Activated CD8-positive, alpha-beta T cell treated with anti-CD3 and anti-CD28 coated beads, Interleukin-2, amount 10 ng/mL, durations not matched to agents 7 days and 5 days (primary cell): ENCODE measurements at places on chromosomes 2 and 18. TPM values are rescaled to one million over a fixed set of nuclear protein-coding genes. Genes with fewer than 3 reads are reported as not detected.

DNA sequence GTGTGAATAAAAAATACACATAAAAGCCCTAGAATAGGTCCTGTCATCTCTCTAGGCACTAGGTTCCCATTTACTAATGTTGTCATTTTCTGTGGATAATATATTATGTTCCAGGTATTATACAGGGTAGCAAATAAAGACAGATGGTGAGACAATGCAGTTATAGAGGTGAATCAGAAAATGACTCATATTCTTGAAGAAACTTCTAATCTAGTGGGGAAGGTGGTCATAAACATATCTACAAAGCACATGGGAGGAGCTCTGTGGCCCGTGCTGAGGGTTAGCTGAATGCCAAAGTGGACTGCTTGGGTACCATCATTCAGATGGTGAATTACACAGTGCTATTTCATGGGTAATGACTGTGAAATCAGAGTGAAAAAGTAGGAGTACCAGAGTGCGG is 700.9 kb downstream of the ERBB4 start:
- no peak for DNase-seq

DNA sequence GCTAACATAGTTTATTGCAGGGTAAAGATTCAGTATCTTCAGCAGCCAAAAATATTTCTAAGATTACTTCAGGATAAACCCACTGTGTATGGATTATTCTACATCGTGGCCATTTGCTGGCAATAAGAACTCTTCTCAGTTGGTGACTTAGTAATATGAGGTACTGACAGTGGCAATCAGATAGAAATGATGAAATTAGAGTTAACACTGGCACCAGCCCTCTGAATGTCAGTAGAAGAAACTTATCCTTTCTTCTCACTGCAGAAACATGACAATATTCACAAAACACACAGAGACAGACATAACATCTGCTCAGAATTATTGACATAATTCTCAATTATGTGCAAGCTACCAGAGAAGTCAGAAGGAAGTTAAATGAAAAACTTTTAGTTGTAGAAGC is 246.3 kb upstream of the COL3A1 start:
- no peak for DNase-seq

DNA sequence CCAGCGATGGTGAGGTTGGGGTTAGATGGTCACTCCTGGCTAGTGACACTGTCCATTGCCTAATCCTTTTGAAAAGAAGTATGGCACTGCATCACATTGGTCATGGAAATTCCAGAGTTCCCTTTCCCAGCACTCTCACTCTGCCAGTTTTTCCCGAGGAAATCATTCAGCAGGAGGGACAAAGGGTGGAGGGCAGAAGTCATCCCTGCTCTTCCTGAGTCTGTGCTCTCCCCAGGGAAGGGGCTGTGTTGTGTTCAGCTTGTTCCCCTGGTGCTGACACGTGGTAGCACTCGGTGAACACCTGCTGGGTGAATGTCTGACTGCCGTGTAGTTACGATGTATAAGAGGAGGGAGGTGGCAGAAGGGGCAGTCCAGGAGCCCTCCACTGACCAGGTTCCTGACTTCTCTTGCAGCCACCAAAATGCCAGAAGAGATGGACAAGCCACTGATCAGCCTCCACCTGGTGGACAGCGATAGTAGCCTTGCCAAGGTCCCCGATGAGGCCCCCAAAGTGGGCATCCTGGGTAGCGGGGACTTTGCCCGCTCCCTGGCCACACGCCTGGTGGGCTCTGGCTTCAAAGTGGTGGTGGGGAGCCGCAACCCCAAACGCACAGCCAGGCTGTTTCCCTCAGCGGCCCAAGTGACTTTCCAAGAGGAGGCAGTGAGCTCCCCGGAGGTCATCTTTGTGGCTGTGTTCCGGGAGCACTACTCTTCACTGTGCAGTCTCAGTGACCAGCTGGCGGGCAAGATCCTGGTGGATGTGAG is 21.6 kb downstream of the STEAP3 start:
- DNase-seq: no peak

- no peak for DNase-seq
These were observed 737.8 kb upstream of the HS6ST1 start for GRCh38 chr2:129056309-129056958.

DNA sequence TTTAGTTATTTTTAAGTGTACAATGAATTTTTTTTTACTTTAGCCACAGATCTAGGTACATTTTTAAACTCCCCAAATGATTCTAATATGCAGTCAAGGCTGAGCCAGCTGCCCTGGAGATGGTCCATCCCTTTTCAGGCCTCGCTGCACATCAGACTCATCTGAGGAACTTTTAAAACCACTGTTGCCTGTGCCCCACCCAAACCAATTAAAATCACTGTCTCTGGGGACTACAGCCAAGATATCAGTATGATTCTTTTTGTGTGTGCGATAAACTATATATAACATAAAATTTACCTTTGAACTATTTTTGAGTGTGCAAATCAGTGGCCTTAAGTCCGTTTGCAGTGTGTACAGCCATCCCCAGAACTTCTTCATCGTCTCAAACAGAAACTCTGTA is 9.1 kb upstream of the MALT1 start:
- DNase-seq: no peak

- DNase-seq: no peak
These were observed 1142.3 kb upstream of the FANCL start for GRCh38 chr2:59383473-59383872.

- no peak for DNase-seq
These were observed 219.6 kb upstream of the EPAS1 start for GRCh38 chr2:46077522-46078107.

DNA sequence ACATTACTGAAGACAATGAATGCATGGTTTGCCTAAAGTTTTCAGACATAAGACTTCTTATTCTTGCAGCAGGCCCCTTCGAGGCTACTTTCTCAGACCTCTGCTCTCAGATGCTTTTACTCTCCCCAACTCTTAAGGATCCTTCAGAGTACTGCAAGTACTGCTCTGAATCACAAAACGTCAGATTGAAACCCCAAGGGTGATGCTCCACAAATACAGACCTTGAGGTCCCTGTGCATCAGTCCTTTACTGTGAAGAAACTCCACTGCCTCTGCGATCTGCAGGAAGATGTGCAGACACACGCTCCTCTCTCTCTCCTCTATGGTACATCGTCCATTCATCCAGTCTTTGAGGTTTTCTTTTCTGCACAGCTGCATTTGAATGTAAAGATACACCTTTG is 52.8 kb downstream of the EIF2AK3 start:
- DNase-seq: no peak

Gene NBEAL1
- total RNA-seq: 14.8 TPM

Gene GAD1
- 1.6 TPM for total RNA-seq
